Nephron progenitor cell (in vitro differentiated cells): ENCODE measurements at places on chromosomes 5 and 9.

DNA sequence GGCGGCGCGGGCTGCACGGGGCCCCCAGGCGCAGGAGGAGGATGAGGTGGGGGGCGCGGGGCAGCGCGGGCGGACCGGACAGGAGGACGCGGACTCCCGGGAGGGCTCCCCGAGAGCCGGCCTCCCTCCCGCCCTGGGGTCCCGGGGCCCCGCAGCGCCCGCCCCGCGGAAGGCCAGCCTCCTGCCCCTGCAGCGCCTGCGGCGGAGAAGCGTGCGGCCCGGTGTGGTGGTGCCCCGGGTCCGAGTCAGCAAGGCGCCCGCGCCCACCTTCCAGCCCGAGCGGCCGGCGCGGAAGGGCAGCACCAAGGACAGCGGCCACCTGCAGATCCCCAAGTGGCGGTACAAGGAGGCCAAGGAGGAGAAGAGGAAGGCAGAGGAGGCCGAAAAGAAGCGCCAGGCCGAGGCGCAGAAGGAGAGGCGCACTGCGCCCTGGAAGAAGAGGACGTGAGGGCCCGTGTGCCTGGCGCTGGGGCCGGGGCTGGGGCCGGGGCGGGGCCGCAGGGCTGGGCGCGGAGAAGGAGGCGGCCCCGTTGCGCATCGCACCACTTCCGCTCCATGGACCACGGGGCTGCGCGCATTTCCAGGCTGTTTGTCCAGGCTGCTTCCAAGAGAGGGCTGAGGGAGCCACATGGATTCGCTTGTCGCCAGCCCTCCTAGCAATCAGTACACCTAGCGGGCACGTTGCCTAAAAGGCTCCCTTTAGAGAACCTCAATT, 86.0 kb downstream of the ANKRD33B start:
- peak; percentile 68 for DNase-seq
- no peaks in the 10 kb centered on the region for H3K36me3 ChIP-seq
- no peak overlapping the region for H3K4me3 ChIP-seq

- H3K4me1 ChIP-seq = no peaks in the 10 kb centered on the region
- DNase-seq = peak; percentile 36
Observed at GRCh38 chr9:87834357-87834756, 48.3 kb upstream of the SPATA31E1 start.

DNA sequence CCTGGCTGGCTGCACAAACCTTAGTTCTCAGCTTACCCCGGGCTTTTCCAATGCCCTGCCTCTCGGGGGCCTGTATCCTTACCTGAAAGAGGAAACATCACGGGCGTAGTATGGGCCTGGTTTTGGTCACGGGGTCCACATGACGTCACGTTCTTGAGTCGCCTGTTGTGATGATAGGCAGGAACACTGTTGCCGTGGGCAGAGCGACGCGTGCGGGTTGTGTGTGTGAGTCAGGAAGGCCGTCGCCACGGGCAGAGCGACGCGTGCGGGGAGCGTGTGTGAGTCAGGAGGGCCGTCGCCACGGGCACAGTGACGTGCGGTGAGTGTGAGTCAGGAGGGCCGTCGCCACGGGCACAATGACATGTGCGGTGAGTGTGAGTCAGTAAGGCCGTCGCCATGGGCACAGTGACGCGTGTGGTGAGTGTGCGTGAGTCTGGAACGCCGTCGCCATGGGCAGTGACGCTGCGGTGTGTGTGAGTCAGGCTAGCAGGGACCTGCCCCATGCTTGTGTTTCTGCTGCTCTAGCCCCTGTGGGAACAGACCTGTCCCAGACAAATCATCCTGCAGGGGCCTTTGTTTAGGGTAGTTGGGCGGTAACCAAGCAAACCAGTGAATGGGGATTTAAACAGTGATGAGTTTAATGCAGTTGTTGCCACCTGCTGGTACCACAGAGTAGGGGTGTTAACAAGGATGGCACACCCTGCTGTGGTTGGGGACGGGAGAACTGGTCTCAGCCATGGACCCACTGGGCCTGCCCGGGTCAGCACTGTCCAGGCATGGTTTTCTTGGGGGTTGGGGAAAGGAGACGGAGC, 19.8 kb downstream of the TRIP13 start:
- H3K27me3 ChIP-seq = no peaks in the 10 kb centered on the region
- H3K4me1 ChIP-seq = peaks cover 5% of the 10 kb centered on the region
- peaks cover 47% of the 10 kb centered on the region for H3K36me3 ChIP-seq
- peak overlapping the region; percentile 22 for H3K27ac ChIP-seq
- H3K4me3 ChIP-seq = no peak overlapping the region
- DNase-seq = no peak

DNA sequence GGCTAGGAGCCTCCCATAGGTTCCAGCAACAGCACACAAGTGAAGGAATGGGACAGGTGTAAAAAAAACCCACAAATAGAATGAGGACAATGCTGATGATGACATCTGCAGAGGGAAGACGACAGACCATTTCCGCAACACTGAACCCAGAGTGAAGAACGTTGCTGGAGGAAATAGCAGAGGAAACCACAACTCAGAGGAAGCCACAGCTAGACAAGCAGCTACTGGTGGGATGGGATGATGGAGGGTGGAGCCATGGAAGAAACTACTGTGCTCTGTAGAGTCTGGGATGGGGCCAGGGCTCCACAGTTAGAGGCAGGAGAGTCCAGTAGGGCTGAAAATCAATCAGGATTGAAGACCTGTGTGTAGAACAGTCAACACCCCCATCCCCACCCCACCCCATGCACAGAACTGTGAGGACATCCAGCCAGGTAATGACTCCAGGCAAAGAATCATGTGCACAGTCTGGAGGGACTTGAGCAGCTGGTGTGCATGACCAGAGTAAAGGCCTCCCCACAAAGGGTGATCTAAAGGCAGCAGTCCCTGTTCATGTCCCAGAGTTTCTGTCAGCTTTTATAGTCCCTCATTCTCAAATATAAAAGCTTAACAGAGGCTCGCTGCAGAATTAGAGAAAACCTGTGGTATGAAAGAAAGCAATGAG, 65.2 kb upstream of the SPIN1 start:
- DNase-seq = no peak
- H3K36me3 ChIP-seq = no peaks in the 10 kb centered on the region
- peaks cover 12% of the 10 kb centered on the region for H3K4me1 ChIP-seq
- peak overlapping the region; percentile 44 for H3K27ac ChIP-seq
